Fibroblast of lung (primary cell): ENCODE measurements at places on chromosomes 4 and X. TPM values are rescaled to one million over a fixed set of nuclear protein-coding genes. Genes with fewer than 3 reads are reported as not detected.
A peak's percentile ranks its signal among the peaks of the same experiment; 100 is the strongest.

Gene P2RY10
- polyA plus RNA-seq: not detected in 2 replicates

- peak; percentile 82 for DNase-seq
Measured at GRCh38 chr4:151031831-151032605, 16.9 kb upstream of the LRBA start.

DNA sequence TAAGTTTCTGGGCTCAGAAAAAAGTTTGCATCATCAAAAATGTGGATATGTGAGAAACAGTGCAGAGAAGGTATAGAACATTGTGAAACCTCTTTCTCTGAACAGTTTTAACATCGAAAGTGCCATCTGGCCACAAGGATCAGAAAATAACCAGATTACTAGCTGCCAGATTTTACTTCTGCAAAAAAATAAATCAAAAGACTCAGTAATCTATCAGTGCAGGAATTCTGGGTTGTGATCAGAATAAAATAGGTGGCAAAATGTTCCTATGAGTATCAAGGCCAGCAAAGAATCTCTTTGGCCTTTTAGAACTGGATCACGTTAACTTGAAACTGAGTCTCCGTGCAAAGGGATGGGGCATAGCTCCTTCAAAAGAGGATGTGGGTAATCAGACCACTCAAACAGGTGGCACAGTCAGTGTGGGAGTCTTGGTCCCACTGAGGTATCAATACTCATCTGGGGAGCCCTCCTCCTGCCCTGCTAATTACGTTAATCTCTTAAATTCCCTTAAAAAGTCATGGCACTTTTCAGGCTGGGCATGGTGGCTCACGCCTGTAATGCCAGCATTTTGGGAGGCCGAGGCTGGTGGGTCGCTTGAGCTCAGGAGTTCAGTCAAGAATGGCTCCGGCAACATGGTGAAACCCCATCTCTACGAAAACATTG, 26.7 kb upstream of the RBM47 start:
- DNase-seq: no peak

GRCh38 chr4:74100531-74100930, 1.5 kb upstream of the CXCL2 start:
- no peak for DNase-seq

DNA sequence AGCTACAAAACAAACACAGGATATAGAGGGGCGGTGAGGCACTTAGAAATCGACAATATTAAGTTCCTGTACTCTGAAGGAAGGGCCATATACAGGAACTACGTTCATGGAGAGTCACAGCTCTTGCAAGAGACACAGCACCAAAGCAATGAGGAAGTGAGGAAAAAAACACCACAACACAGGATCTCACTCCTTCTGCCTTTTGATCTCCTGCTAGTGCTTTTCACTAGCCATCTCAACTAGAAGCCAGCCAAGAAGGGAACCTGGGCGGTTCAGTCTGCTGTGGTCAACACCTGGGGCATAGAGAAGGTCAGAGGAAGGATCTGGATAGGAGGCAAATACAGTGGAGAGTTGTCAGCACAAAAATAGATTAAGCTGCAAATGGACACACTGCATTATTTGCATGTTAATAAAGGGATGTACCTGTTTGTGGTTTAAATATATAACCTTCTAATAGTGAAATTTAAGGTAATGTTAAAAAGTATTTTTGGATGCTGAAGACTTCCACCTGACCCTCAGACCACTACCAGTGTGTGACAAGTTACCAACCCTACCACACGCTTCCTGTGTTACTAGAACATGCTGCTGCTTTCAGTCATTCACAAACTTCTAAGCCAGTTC, 104.6 kb downstream of the DTHD1 start:
- no peak for DNase-seq

DNA sequence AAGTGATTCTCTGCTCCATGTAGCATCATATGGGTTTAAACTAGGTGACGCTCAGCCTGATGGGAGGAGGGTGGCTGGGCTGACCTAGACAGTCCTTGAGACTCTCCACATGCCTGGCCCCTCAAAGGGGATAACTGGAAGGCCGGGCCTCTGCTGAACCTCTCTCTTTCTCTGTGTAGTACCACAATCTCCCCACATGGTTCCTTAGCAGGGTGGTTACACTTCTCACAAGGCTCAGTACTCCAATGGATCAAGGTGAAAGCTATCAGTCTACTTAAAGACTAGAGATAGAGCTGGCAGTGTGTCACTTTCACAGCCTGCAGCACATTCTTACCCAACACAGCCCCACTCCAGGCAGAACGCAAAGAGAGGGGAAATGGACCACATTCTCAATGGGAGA, 80.4 kb downstream of the LDB2 start:
- no peak for DNase-seq

Gene MAGEA12
- polyA plus RNA-seq: not detected in 2 replicates

DNA sequence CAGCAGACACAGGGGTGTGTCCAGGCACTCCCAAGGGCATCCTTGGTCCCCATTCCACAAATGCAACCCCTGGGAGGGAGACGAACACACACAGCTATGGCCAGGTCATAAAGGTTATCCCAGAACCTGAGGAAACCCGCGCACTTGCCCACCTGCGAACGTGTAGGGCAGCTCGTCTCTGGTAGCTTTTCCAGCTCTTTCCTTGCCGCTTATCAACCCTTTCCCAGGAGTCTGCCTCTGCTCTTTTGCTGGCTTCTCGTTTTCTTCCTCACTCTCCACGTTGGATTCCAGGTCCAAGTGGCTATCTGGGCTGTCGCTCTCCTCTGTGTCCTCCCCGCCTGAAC, 13.5 kb downstream of the NOP14 start:
- no peak for DNase-seq

DNA sequence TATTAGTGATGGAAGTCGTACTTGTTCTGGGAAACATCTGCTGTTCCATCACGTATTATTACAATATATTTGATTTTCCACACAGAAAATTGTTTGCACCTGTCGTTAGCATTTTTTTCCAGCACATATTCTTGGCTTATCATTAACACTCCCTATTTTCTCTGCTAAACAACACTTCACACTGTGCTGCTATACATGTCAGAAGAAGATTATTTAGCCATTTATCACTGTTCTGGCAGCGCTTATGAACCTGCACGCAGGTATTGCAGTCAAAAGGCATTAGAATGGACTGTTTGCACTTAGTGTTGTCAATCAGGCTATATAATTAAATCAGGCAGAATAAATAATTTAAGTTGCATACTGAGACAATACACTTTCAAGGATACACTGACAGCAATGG, 218.6 kb downstream of the CHM start:
- no peak for DNase-seq

DNA sequence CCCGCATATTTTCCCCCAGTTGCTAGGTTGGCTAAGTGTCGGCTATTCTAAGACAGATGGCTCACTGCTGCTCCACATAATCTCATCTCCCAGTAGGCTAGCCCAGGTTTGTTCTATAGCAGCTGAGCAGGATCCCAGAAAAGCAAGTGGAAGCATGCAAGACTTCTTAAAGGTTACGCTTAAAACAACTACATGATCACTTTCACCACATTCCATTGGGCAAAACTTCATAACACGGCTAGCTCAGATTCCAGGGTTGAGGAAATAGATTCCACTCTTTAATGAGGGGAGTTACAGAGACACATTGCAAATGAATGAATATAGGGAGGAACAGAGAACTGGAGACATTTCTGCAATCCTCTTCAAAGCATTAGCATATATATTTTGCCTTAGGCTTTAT, 12.9 kb upstream of the RAB33B start:
- DNase-seq: peak; percentile 58

- DNase-seq: no peak
Measured at GRCh38 chrX:47500554-47500953, 17.5 kb upstream of the ZNF41 start.

Gene C4orf54
- polyA plus RNA-seq: 0.01 TPM in 2 replicates

GRCh38 chr4:911871-912490, 20.1 kb downstream of the GAK start:
- no peak for DNase-seq

DNA sequence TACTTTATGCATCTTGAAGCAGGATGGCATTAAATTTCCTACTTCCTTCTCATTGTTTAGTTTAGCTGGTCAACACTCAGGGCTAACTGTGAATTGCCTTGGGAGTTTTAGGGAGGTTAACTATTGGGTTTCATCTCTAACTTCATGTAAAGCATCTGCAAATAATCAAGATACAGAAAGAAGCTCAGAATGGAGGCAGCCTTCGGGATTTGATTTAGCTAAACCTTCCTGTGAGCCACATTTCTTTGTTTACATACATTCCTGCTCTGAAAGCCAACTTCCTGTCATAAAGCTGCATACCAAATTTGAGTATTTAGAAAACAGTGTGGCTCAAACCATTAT, 131.7 kb upstream of the PCDH18 start:
- DNase-seq: peak; percentile 69

- no peak for DNase-seq
Measured at GRCh38 chr4:7244751-7245320, 52.5 kb downstream of the SORCS2 start.

DNA sequence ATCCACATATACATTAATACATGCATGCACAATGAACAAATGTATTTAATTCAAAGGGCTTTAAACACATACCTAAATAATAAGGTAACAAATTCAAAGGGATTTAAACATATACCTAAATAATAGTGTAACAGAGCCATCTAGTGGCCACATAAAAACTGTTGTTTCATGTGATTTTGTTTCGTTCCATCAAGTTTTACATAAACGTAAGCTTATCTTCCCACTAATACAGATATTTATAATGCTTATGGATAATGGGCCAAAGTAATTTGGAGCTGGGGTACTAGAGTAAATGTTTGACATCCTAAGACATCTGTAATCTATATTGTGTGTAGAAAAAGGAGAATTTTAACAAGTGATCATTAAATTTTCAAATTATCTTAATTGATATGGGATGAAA, 82.3 kb downstream of the PRSS12 start:
- DNase-seq: peak; percentile 39

GRCh38 chrX:48794911-48795515, 6.9 kb upstream of the HDAC6 start:
- DNase-seq: peak; percentile 68

GRCh38 chr4:109302361-109303139, at the start of gene COL25A1:
TSS of gene COL25A1 (minus strand) at chr4:109302658.
- DNase-seq: peak; percentile 66

DNA sequence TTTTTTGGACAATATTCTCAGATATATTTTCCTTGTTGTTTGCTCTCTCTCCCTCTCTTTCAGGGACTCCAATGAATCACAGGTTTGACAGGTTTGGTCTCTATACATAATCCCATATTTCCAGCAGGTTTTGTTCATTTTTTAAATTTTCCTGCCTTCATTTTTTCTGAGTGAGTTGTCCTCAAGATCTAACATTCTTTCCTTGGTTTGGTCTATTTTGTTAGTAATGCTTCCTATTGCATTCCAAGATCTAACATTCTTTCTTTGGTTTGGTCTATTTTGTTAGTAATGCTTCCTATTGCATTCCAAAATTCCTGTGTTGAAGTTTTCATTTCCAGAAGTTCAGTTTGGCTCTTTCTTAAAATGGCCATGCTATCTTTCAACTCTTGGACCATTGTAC, 45.3 kb upstream of the ZMAT1 start:
- no peak for DNase-seq

DNA sequence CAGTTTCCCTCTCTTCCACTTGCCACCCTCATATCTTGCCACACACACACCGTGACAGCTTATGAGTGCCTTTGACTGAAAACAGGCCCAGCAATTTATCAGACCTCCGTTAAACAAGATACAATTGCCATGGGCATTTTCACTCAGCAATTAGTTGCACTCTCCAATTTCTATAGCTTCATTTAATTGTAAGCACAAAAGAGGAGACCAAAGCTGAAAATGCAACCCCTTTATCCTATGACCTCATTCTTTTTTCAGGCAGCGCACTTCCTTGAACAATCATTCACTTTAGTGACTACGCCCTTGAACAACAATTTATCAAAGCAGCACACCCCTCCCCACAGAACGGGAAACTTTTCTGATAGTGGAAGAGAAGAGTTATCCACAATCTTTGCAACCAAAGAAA, 4.1 kb downstream of the POF1B start:
- no peak for DNase-seq

Gene SPANXB1
- polyA plus RNA-seq: not detected in 2 replicates

- DNase-seq: no peak
Measured at GRCh38 chr4:185278716-185279115, 69.3 kb downstream of the SNX25 start.

Gene TEX11
- not detected in 2 replicates for polyA plus RNA-seq

GRCh38 chr4:184669251-184669650, 19.7 kb downstream of the PRIMPOL start:
- no peak for DNase-seq

Gene MTCP1
- polyA plus RNA-seq: 9.3 and 10.6 TPM in 2 replicates

DNA sequence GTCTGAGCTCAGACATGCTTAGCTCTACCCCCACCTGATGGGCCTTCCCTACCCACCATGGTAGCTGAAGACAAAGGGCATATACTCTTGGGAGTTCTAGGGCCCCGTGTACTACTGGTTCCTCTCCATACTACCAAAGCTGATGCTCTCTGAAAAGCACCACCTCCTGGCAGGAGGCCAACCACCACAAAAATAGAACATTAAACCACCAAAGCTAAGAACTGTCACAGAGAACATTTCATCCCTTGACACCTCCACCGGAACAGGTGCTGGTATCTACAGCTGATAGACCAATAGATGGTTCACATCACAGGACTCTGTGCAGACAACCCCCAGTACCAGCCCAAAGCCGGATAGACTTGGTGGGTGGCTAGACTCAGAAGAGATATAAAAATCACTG, 13.4 kb downstream of the EDA2R start:
- no peak for DNase-seq

- peak; percentile 19 for DNase-seq
Measured at GRCh38 chr4:39947417-39947816, 30.3 kb downstream of the PDS5A start.

- peak; percentile 13 for DNase-seq
Measured at GRCh38 chr4:95107004-95107403, 349.2 kb downstream of the BMPR1B start.

GRCh38 chr4:14952352-14952751, 49.9 kb upstream of the CPEB2 start:
- no peak for DNase-seq

DNA sequence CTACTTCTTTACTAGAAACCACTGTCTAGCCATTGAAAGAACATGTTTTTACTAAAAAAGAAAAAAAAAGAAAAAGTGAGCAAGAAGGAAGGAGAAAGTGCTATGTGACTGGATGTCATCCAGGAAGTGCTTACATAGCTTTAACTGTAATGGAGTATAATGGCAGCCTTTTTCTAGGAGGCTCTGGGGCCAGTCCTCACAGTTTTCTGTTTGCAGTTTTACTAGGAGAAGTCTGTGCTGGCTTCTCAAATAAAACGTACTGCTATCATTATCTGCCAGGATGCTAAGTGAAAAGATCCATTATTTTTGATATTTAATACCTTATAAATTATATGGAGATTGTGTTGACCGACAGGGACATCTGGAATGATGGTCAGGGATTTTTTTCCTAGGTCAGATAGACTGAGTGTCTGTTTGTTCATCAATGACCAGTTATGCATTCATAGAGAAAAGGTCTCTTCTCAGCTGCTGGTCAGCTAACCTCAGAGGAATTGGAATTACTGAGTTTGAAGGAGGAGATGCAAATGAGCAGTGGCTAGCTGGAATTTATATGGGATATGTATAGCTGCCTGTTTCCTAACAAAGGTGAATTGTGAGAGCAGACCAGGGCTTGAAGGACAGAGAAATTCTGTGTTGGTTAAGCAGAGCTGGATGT, 21.7 kb downstream of the LPAR4 start:
- no peak for DNase-seq

- DNase-seq: no peak
Measured at GRCh38 chrX:100750883-100751282, 19.0 kb upstream of the SYTL4 start.

- peak; percentile 19 for DNase-seq
Measured at GRCh38 chr4:52997132-52997416, 135.0 kb downstream of the RASL11B start.
